NCI-H1417 treated with DMSO at 0.1 percent for 48 hours (cell line): ENCODE measurements at places on chromosomes 7 and 10.
A peak's percentile ranks its signal among the peaks of the same experiment; 100 is the strongest.

GRCh38 chr7:129741743-129742213, 130.3 kb downstream of the NRF1 start:
- peak; percentile 65 for DNase-seq

GRCh38 chr7:67599331-67600062, 602.9 kb downstream of the TYW1 start:
- DNase-seq, result no peak

DNA sequence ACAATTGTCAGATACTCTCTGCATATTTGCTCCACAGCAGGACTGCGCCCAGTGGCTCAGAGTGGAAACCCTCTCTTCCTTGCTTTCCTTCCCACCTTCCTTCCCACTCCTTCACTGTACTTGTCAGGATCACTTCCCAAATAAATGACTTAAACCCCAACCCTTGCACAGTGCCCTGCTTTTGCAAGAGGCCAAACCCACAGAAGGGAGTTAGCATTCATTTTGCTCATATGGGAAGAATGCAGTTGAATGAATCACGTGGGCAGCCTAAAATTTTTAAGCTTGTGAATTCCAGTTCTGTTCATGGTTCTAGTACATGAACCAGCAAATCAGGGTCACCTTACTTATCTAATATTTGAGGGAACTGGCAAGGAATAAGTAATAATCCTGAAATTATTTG, 47.7 kb upstream of the SFMBT2 start:
- DNase-seq, result no peak

GRCh38 chr10:69686866-69687265, 56.8 kb downstream of the FAM241B start:
- no peak for DNase-seq

- DNase-seq, result no peak
Measured at GRCh38 chr7:151342811-151343210, 1.2 kb downstream of the NUB1 start.

DNA sequence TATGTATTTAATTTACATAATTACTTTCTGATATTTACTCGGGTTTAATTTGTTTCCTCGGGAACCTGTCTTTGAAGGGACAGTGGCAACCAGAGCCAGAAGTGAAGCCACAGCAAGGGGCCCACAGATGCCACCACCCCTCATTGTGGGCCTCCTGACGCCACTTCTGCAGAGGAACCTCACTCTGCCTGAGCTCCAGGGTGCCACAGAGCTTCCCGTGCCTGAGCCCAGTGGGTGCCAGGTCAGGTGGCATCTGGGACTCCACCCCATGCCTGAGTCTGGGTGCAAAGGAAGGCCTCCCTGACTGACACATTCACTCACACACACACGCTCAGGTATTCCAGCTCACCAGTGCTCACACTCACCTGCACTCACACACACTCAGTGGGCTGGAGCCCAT, 213.7 kb downstream of the GRID1 start:
- DNase-seq, result no peak

GRCh38 chr7:139738101-139738489, 39.7 kb downstream of the HIPK2 start:
- DNase-seq, result no peak

- no peak for DNase-seq
Measured at GRCh38 chr10:131928248-131929095, 27.7 kb downstream of the PPP2R2D start.

- no peak for DNase-seq
Measured at GRCh38 chr7:140261522-140261921, 84.7 kb upstream of the KDM7A start.

DNA sequence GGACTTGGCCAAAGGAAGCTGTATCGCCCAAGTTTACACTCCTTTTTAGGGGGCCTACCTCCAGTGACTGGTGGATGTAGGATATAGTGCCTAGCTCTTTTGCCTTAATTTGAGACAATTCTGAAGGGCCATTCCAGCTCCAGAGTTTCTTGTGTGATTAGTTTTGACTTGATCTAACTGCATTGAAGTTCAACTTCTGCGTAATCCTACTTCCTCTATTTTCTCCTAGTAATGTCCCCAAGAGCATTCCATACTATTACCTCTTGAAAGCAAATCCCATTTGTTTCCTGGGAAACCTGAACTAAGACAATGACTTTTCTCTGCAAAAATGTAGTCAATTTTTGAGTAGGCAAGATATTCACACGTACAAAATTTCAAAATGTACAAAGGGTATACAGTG, 4.7 kb upstream of the H2AZ2 start:
- no peak for DNase-seq

- no peak for DNase-seq
Measured at GRCh38 chr7:127245607-127246006, 7.1 kb downstream of the GRM8 start.

GRCh38 chr7:95865716-95866371, 93.5 kb downstream of the DYNC1I1 start:
- DNase-seq, result no peak

DNA sequence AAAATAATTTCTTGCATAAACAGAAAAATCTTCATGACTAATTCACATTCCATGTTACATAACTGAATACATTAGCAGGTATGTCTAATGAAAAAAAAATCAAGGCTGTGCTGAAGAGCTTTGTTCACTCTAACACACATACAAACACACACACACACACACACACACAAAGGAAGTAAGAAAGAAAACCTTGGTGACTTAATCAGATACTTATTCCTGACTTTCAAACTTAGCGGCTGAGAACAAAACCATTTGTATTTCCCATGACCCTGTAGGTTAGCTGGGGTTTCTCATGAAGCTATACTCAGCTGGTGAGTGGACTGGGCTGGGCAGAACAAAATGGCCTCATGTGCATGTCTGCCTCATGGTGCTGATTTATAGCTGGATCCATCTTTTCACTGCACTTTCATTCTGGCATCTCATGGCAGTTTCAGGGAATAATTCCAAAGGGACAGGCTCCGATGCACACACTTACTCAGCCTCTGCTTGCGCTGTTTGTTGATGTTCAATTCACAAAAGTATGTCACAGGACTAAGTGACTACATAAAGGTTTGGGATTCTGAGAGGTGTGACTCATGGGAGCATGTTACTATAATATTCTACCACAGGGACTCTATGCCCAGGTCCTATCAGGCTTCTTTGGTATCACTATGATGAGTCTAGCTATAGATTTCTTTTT, 161.2 kb downstream of the PCLO start:
- DNase-seq, result no peak

DNA sequence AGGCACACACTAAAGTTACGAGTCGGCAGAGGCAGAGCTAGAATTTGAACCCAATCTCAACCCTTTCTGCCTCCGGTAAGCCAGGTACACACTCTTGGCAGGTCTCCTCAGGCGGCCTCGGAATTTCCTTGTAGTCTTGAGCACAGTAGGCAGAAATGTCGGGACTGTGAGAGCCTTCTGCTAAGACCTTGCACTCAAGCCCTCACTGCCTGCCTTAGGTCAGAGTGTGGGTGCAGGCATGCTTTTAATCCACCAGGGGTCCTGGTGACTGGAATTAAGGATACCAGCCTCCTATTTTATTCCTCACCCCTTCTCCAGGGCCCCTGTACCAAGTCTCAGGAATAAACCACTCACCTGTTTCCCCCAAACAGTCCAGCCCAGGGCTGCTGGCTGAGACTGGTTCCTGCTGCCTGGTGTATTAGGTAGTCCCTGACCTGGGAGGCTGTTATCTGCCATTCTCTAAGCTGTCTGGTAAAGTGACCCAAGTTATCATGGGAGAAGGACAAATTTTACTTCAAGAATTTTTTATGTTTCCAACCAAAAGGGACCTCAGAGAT, 855 bp downstream of the ATP6V1F start:
- no peak for DNase-seq

GRCh38 chr10:2214092-2214491, 476.8 kb upstream of the ADARB2 start:
- DNase-seq, result no peak

DNA sequence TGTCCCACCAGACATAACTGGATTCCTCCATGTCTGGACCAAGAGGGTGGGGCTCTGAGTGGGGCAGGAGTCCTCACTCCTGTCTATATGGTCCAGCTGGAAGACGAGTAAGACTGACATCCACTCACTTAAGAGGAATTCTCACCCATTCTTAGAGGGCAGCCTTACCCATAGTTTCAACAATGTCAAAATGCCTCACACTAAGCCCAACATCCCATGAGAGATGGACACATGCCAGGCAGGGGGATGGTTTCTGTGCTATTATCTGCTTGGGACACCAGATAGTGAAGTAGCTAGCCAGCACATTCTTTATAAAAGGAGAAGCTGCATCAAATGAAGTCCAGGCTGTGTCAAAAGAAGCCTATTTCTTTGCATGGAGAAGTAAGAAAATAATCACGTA, 4.7 kb upstream of the LANCL2 start:
- no peak for DNase-seq

GRCh38 chr7:135938563-135938962, 38.6 kb downstream of the MTPN start:
- no peak for DNase-seq

- DNase-seq, result no peak
Measured at GRCh38 chr7:101216860-101217387, 457 bp downstream of the PLOD3 start.

GRCh38 chr10:55793024-55793423, 568.0 kb downstream of the ZWINT start:
- no peak for DNase-seq

DNA sequence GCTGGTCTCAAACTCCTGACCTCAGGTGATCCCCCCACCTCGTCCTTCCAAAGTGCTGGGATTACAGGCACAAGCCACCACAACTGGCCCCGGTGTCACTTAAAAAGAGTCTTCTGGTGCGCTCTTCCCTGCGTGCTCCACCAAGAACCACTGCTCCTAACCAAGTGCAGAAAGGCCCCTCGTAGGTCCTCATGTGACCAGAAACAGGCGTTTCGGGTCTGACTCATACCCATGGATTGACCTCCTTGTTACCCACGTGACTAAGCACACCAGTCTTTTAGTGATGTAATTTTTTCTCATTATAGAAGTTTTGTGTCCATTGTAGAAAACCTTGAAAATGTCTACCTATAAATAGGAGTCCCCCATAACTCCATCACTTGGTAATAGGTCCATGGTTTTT, 13.9 kb downstream of the FKBP6 start:
- DNase-seq, result no peak
